ENCODE measurements at places on chromosomes 2 and 18.
A peak's percentile ranks its signal among the peaks of the same experiment; 100 is the strongest.

- DNase-seq: no peak
Observed at GRCh38 chr2:237480988-237481525, 6.0 kb upstream of the MLPH start.

DNA sequence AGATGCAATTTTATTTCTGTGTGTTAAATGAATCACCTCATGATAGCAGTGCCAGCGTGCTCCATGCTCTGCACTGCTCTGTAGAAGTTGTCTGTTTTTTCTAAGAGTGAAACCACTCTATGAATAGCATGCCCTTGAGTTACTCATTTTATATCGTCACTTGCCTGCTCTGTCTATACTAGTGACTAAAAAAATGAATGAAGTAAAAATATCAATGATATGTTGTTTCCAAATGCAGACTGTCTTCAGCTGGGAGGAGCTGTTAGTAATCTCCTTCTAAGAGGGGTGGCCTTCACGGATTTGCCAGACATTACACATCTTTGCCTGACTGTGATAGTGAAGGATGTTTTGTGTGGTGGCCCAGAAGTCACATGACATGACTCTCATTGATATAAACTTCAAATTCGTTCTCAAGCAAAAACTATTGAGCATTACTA is 852.1 kb downstream of the CNTNAP5 start:
- DNase-seq: no peak

- peak; percentile 55 for DNase-seq
Observed at GRCh38 chr2:210895132-210895531, 338.7 kb downstream of the CPS1 start.

- no peak for DNase-seq
Observed at GRCh38 chr2:157441072-157441454, 2.8 kb downstream of the CYTIP start.

DNA sequence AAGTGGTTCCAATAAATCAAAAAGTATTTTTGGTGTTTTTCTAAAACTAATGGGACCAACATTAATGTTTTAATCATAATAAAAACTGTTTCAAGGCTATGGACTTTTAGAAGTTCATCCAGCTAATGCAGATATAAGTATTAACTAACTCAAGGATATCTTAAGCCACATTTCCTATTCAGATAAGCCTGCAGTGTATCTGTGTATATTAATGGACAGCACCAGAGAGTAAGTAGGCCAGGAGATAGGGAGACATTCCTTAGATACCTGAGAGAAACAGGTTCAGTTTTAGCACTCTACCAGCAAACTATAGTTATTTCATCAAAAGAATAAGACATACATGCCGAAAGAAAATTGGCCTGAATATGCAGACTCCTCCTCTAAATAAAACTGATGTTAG is 27.3 kb downstream of the PREPL start:
- DNase-seq: no peak

- DNase-seq: no peak
Observed at GRCh38 chr2:159119652-159120257, 151.3 kb downstream of the TANC1 start.

GRCh38 chr18:63290821-63291200 is 28.8 kb downstream of the BCL2 start:
- DNase-seq: no peak

DNA sequence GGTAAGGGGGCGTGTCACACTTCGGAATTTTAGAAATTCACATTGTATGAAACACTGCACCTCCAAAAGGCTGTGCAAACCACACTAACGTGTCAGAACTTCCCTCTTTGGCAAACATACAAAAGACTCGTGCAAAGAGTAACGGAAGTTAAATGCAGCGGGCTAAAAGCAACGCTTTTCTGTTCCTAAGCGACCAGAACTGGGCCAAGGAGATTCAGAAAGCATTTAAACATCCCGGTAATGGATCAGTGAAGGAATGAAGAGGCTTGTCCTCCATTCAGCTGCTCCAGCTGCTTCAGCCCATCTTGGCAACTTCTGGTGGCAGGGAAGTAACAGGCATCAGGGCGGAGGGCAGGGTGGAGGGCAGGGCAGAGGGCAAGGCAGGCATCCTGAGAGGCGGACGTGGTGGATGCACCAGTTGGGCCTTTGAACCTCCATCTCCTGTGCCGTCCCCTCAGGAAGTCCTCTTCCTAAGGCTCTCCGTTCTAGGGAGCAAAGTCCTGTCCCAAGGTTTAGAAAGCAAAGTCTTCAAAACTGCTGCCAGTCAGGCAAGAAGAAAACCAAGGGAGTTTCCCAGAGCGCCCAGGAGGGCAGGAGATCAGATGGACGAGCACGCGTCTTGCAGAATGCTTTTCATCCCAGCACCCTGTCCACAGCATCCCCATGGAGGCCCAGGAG is 230.7 kb downstream of the ZNF516 start:
- no peak for DNase-seq

DNA sequence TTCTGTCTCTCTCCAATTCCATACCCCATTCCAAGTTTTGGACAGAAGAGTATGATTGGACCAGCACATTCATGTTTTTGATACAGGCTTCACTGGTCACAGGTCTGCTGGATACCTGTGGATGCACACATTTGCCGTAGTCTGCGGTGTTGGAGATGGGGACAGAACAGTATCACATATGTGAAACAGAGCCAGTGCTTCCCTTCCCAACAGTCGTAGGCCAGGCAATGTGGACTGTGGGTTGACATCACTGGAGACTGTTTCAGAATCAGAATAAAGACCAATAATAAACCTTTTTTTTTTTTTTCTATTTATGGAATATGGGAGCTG is 18.7 kb downstream of the ACSL3 start:
- DNase-seq: no peak

DNA sequence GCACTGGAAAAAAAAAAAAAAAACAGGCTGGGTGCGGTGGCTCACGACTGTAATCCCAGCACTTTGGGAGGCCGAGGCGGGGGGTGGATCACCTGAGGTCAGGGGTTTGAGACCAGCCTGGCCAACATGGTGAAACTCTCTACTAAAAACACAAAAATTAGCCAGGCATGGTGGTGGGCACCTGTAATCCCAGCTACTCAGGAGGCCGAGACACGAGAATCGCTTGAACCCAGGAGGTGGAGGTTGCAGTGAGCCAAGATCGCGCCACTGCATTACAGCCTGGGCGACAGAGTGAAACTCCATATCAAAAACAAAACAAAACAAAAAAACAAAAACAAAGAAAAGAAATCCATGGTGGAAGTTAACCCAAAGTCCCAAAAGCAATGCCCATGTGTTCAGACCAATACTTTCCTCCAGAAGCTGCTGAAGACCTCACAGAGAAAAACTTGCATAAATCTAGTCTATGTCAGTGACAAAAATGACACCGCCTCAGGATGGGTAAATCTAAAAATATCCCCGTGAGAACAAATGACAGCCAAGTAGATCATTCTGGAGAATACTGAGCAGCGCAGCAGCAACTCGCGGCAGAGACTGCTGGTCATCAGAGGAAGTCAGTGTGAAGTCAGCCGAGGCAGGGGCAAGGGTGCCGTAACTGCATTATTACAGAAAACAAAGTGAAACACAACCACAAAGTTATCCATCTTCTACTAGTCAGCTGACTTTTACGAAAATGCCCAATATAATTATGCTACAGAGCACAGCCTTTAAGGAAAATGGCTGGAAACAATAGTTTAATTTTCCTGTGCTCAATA is 41.0 kb downstream of the LPIN2 start:
- DNase-seq: no peak

DNA sequence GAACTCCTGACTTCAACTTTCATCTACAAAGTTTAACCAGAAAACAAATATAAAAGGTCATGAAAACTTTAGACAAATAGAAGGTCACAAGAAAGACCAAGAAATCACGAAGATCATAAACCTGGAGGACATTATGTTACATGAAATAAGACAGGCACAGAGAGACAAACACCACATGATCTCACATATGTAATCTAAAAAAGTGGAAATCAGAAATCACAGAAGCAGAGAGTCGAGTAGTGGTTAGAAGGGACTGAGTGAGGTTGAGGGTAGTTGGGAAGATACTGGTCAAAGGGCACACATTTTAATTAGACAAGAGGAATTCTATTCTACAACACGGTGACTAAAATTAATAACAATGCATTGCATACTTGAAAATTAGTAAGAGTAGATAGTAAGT is 1.4 kb downstream of the GCFC2 start:
- DNase-seq: no peak

DNA sequence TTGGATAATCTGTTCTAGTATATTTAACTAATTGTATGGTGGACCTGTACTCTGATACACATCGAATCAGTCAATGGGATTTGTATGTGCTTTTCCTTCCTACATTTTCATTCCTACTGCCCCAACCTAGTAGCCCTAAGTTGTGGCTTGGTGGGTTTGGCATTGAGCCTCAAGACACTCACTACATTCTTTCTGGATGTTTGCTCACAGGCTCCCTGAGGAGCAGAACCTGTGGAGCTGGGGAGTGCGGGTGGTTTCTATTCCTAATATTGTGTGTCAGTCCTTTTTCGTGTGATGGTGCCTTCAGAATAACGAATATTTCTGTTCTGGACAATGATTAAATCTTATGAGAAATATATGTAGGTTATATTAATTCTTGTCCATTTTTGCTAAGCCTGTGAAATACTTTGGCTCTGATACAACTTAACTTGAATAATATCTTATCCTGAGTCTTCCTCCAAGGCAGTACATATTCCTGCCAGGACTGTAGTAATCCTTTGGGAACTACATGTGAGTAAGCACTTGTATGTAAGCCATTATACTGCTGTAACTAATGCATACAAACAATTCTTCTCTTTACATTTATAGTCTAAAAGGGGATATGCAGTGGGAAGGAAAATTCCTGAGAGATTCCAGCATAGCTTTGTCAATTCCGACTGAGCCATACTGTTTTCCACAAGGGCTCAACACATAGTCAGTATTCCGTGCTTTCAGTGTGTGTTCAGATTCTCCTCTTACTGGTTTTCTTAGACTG is 150.6 kb downstream of the AGPS start:
- DNase-seq: peak; percentile 81

DNA sequence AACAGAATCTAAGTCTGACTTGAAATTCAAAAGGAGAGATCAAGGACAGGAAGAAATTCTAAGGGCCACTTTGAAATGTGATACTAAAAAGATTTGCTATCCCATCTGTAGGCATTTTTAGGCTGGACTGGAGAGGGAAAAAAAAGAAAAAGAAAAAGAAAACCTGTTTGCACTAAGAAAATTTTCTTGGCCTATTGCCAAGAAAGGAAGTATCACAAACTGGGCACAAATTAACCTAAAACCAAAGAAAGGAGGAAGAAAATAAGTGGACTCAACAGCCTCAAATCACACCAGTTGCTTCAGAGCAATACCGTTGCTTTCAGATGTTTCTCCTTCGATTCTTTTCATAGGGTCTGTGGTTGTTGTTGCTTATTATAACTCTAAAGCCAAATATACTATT is 287.9 kb upstream of the VRK2 start:
- DNase-seq: no peak

DNA sequence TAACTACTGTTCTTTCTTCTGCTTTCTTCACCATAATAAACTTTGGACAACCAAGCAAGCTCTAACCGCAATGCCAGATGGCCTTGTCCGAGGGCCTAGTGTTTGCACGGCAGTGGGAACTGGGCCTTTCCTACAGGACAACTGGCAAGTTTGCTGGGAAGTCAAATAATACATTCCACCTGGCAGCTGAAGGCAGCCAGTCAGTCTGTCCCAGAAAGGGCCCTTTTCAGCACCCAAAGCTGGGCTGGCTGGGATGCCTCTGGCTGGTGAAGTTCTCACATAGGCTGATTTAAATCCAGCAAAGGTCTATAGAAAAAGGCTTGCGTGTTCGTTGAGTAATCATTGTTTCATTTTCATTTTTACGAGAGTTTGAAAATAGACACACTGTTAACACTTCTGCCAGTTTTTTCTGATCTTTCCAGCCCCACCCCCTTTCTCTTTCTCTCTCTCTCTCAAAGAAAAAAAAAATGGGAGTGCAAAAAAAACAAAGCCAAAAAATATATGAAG is 110.0 kb upstream of the EPAS1 start:
- DNase-seq: peak; percentile 74

- no peak for DNase-seq
Observed at GRCh38 chr2:126770466-126770865, 114.5 kb downstream of the GYPC start.

DNA sequence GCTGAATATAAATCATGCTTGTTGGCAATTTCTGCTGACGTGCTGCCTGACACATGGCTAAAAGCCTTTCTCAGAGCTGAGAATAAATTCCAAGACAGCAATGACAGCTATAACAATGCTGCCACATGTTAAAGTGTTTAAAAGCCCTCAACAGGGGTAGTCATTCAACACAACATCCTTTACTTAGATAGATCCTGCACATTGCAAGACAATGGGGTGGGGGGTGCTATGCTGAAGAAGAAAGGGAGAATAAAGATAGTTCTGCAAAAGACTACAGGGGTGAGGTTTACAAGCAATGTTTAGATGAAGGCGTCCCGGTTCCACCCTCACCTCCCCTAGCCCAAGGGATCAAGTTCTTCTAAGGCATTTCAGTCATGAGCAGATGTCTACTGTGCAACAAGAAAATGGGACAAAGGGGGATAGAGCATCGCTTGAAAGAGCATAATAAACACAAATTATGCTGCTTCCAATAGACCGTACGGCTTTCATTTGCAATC is 291.0 kb upstream of the ACVR2A start:
- DNase-seq: no peak

DNA sequence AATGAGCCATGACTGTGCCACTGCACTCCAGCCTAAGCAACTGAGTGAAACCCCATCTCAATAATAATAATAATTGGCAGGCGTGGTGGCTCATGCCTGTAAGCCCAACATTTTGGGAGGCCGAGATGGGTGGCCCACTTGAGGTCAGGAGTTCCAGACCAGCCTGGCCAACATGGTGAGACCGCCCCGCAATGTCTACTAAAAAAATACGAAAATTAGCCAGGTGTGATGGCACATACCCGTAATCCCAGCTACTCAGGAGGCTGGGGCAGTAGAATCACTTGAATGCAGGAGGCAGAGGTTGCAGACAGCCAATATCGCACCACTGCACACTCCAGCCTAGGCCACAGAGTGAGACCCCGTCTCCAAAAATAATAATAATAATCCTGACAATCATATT is 27.9 kb upstream of the LPIN2 start:
- DNase-seq: no peak

- DNase-seq: no peak
Observed at GRCh38 chr18:51151568-51152511, 45.6 kb downstream of the MEX3C start.

DNA sequence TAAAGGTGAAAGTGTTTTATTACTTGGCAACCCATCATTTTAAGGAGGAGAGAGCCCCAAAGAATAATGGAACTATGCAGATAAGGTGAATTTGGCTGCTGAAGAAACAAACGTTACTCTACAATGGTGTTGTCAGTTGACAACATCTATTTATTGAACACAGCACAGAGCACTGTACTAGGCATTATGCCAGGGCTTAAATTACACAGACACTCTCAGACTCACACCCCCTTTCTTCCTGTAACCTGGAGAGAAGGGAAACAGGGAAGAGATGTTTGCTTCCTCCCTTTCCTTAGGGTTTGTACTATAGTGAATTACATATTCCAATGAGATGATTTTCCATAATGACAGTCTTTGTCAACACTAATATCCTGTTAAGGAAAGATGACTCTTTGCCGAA is 94.0 kb upstream of the ATP5MC3 start:
- DNase-seq: no peak

- DNase-seq: peak; percentile 64
Observed at GRCh38 chr2:230902180-230902899, 22.7 kb downstream of the GPR55 start.

- DNase-seq: peak; percentile 15
Observed at GRCh38 chr2:32064021-32064601, 755 bp downstream of the SPAST start.

GRCh38 chr2:165253178-165253577 is 14.0 kb downstream of the SCN2A start:
- no peak for DNase-seq

GRCh38 chr2:7201851-7202250 is 284.6 kb downstream of the RNF144A start:
- DNase-seq: no peak
